Esophagus muscularis mucosa (tissue), 4 donors: ENCODE measurements at places on chromosomes 3 and 15. TPM values are rescaled to one million over a fixed set of nuclear protein-coding genes. Genes with fewer than 3 reads are reported as not detected.

SLC12A8 gene
- 2.9 TPM for total RNA-seq

TRPM1 gene
- not detected for total RNA-seq

GOLGA6L4 gene
- total RNA-seq = 2.1 TPM

TMIE gene
- total RNA-seq = 0.69 TPM

SLC24A5 gene
- total RNA-seq = not detected

AADAC gene
- not detected for total RNA-seq

GOLGA8G gene
- 0.17 TPM for total RNA-seq

GPR160 gene
- 2.4 TPM for total RNA-seq

NOX5 gene
- 0.23 TPM for total RNA-seq

DNA sequence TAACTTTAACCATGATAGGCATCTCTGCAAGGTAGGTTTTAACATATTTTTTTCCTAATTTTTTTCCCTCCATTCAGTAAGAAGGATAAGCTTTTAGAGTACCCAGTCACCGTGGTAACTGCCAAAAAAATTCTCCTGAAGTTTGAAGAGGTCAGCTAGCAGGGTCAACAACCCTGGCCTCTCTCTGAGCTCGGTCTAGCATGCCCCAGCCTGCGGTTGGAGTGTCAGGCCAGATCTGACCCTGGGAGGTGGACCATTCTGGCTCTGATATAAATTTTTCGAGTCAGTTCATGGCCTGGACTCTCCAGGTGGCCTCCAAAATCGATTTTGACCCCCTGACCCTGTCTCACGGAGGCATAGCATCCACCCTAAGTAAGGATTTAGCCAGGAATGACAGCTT is 29.7 kb downstream of the SOX2 start:
- DNase-seq = no peak

GRCh38 chr3:194137008-194137505 is 1.1 kb downstream of the HES1 start:
- DNase-seq = no peak

DNA sequence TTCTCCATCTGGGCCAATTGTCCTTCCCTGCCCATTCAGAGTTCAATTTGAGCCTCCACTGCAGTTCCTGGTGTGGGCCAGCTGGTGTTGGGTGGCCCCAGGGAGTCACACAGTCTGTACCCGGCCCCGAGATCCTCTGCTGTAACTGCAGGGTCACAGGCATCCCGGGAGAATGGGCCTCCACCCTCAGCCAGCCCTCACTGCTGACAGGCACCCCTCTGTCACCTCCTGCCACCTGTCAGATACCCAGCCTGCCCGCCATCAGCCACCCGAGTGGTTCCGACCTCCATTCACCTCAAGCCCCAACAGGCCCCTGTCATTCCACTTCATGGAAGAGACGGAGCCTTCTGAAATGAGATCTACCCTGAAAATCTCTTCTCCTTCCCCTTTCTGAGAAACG is 73.2 kb downstream of the ST8SIA2 start:
- DNase-seq = no peak

GRCh38 chr15:60760646-60761504 is 281.9 kb upstream of the ICE2 start:
- DNase-seq = no peak

DNA sequence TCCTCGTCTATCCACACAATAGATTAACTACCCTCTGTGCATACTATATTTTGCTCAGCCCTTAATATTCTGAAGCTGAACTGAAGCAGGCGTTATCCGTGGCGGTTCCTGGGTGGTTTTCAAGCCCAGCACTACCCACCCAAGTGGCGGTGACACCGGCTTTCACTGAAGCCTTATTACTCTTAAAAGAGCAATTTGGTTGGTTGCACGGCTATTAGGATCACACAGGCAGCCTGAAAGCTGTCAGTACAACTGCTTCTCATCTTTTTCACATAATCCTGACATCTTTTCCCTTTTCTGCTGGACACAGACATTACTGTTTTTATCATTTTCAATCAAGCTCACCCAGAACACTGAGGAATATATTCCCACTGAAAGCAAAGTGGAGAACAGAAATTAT is 525.3 kb upstream of the ZNF717 start:
- DNase-seq = no peak

GRCh38 chr3:22209578-22209977 is 458.6 kb upstream of the ZNF385D start:
- no peak for DNase-seq

DNA sequence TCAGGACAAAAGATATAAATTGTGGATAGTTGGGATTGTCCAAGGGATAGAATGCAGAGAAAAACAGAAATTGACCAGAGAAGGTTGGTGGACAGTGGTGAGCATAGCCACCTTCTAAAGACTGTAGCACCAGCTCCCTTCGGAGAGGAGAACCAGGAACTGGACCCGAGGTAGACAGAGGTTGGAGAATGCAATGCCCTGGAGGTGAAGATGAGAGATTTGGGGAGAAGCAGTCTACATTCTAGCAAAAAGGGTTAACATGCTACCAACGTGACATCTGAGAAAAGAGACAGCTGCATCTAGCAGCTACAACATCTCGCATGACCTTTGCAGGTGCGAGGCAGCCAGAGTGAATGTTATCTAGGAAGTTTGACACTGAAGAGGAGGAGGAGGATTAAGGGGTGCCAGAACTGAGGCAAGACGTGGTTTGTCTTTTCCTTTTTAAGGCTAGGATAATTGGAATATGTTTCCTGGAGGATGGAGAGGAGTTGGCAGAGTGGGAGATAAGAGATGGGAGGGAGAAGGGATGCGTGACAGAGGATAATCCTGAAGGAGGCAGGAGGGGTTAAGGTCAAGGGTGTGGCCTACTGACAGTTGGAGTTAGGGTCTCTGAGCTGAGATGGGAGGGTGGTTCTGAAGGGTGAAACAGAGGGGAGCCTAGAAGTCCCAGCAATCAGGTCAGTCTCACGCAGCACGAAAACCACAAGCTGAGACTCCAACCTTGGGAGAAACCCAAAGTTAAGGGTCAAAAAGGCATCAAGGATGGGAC is 103.7 kb upstream of the NR2E3 start:
- peak; percentile 70 for DNase-seq

DNA sequence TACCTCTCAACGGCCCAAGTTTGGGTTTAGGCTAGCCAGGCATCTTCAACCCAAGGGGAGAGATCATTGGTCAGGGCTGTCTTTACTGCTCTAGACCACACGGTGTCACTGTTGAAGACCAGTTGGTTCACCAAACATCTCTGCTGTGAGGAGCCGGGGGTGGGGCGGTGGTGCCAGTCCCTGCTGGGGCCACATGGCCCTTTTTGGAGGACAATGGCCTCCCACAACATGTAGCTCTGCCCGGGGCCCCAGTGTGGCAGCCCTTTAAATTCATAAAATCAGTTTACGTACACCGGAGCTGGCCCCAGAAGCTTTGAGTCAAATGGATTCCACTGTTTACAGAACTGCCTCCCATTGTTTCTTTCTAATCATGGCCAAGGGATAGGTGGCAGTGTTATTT is 19.1 kb upstream of the TM4SF18 start:
- DNase-seq = no peak

DNA sequence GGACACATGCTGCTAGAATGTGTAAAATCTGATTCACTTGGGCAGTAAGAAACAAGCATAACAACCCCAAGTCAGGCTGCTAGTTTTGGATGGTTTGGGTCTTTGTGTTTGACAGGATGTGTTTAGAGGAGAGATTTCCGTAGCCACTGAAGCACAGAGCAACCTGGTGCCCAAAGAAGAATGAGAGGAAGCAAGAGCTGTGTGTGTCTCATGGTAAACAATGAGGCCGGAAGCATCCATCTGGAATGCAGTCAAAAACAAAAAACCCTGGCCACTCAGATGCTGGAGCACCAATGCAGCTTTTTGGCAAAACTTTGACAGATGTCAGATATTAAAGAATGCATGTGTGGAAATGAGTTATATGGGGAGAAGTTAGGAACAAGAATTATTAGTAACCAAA is 39.4 kb upstream of the SNRK start:
- DNase-seq = peak; percentile 53

DNA sequence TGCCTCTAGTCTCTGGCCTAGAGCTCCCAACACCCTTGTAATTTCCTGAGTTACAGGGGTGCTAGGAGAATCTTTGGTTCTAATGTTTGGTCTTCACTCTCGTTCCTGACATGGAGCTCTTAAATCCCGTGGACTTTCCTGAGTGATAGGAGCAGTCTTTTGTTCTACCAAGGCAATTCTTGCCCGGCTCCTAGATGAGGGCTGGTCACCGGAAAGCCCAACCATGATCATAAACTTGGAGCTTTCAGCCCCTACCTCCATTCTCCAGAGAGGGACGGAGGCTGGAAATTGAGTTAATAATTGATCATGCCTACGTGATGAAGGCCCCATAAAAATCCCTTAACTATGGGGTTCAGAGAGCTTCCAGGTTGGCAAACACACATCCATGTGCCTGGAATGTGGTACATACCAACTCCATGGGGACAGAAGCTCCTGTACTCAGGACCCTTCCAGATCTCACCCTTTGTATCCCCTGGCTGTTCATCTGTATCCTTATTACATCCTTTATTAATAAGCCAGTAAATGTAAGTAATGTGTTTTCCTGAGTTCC is 18.8 kb upstream of the GATM start:
- no peak for DNase-seq

- no peak for DNase-seq
These were observed 76.7 kb upstream of the STRIT1 start for GRCh38 chr3:155370198-155370597.

GRCh38 chr3:153974614-153975013 is 146.6 kb upstream of the ARHGEF26 start:
- DNase-seq = no peak

DNA sequence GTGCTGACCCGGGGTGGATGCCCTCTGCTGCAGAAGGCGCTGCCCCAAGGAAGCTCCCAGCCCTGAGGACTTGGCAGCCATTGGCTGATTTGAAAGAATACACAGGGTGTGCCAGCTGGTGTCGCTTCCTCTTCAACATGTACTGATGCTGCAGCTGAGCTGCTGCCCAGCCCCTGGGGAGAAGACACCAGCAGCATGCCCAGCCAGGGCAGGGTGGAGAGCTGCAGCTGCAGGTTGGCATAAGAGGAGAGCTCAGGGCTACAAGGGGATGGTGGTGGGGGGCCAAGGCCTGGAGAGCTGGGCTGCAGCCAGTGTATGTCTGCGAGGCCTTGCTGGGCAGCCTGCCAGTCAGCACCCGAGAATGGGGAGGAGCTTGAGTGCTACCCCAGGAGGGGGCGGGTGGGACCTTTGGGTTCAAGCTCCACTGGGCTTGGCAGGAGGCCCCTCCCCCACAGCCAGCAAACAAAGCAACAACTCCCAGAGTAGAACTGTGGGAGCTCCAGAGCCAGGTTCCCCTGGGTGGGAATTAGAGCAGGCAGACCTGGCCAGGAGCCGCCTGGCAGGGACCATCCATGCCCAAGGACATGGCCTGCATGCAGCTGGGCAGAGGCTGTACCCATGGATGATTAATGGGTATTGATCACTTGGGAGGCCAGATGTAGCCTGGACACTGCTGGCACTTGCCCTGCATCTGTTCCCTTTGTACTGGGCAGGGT is 9.2 kb upstream of the SEMA4B start:
- DNase-seq = no peak

DNA sequence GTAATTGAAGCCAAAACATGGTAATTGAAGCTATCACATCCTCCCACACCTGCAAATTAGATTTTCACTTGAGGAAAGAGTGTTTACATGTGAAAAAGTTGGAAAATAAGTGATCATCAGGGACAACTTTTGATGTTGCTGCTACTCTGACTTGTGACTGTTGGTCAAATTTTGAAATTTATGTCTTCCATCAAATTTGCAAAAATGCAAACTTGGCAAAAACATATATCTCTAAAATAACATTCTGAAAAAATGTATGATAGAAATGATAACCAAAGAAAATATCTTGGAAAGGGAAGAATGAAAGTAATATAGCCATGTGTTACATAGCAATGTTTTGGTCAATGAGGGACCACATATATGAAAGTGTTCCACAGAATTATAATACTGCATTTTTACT is 703.9 kb upstream of the SEMA6D start:
- no peak for DNase-seq

GRCh38 chr3:28308196-28308595 is 40.3 kb upstream of the ZCWPW2 start:
- DNase-seq = no peak

DNA sequence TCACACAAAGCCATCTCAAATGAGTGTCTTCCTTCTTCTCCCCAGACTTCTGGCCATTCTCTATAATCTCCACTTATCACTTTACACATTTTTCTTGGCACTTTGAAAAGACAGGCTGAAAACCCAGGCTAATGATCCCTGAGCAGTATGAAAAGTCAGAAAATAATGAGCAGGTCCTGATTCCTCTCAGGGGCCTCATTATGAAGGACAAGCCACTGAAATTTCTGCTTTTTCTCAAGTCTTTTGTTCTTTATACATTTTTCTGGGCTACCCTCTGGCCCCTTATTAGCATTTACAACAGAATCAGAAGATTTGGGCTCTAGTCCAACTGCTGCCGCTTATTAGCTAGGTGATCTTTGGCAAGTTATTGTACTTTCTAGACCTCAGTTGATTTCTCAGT is 9.5 kb upstream of the ST6GAL1 start:
- no peak for DNase-seq

DNA sequence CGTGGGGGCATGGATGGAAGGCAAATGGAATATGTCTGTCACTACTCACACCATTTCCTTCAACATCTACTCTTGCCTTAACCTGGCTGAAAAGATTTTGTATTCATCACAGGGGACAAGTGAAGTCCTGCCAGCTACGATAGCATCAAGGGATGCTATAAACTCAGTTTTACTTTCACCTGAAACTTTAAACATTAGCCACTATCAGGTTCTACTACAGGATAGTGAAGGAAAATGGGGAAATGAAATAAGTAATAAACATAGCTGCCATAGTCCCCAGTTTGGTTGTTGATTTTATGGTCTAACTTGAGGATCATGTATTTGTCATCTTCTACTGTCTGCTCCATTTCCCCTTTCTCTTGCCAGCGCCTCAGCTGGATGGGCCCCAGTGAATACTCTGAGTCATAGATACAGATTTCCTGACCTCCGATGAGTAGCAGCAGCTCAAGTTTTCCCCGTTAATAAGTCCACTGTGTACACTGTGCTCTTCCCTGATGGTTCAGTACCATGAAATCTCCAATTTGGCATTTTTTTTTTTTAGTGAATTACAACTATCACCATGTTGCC is 338.2 kb upstream of the SLCO3A1 start:
- DNase-seq = no peak

DNA sequence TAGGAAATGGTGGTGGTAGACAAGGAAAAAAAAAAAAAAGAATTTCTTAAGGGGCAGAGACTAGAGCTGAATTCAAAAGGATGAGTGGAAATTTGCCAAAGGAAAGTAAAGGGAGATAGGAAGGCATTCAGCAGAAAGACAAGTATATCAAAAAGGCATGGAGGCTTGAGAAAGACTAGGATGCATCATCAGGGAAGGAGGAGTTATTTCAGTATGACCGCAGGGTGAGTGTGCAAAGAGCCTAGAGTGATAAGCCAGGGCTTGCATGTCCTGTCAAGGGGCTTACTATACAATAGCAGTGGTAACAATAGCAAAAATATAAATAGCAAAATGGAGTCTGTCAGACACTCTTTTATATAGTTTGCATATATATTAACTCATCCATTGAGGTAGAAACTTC is 112.0 kb downstream of the FRMD4B start:
- no peak for DNase-seq

- DNase-seq = no peak
These were observed 110.8 kb upstream of the SMAD3 start for GRCh38 chr15:66954601-66955000.
